ENCODE measurements at places on chromosomes 6 and 20.
A peak's percentile ranks its signal among the peaks of the same experiment; 100 is the strongest.

DNA sequence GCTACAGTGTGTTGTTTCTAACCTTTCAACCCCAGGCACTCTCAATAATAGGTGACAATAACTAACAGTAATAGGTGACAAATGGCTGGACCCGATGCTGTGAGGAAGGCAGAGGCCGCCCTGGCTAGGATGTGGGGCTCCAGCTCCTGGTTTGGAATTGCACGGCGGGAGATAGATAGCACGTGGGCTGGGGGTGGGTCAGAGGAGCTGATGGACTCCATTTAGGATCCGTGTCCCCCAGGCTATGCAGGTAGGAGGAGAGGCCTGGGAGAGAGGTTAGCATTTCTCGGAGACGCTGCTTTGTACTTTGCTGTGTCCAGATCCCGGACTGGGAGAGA is 61.4 kb downstream of the EZR start:
- no peak for DNase-seq

DNA sequence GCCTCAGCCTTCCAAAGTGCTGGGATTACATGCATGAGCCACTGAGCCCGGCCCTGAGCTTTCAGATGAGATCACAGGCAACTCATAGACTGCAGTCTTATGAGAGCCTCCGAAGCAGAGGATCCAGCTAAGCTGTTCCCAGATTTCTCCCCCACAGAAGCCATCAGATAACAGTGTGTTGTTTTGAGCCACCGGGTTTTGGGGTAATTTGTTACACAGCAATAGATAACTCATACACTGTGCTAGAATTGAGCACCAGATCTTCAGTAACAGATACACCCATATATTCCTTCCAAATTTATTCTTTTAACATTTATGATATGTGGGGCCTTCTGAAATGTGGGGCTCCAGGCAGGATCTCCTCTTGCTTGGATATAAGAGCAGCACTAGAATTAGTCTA is 19.0 kb upstream of the ZBTB22 start:
- DNase-seq, result no peak

DNA sequence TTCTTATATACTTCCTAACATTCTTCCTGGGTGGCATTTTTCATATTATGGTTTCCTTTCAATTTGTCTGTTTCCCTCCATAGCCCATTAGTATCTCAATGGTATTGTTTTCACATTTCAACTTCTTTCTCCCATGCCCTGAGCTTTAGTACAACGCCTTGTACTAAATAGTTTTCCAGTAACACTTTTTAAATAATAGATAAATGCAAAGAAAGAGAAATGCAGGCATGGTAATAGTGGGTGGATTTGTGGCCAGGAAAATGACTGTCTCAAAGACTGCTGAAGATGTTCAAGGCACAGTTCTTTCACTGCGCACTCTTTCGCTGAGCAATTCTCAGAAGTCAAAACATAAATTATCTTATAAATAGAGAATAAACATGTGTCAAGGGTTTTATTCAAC is 145.1 kb downstream of the LCA5 start:
- DNase-seq, result no peak

DNA sequence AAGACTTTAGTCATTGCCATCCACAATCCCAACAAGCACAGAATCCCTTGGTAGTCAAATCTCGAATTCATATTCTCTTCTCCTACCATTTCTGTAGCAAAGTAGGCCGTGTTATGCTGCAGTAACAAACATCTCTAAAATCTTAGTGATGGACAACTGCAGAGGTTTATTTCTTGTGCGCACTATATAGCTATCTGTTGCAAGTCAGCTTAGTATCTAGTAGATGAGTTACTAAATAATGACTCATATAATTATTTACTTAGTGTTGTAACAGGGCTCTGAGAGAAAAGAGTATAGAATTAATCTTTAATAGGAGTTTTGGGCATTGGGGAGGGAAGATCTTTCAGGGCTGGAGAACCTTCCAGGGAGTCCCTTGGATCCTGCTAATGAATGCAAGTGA is 73.3 kb downstream of the CAP2 start:
- DNase-seq, result no peak

DNA sequence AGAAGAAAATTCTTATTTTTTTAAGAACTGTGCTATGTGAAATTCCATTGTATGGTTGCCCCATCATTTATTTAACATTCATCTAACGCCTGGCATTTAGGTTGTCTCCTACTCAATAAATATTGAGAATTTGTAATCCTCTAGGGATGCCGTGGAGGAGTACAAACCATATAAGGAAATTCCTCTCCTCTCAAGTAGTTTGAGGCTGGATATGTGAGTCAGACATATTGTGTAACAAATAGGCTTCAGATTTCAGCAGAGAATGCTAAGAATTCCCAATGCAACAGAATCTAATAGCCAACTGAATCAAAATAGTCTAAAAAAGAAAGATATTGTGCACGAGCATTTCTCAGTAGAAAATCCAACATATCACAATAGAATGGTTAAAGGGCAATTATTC is 174.7 kb downstream of the OTOR start:
- DNase-seq, result no peak

GRCh38 chr6:160435935-160436334 is 87.8 kb downstream of the SLC22A3 start:
- no peak for DNase-seq

DNA sequence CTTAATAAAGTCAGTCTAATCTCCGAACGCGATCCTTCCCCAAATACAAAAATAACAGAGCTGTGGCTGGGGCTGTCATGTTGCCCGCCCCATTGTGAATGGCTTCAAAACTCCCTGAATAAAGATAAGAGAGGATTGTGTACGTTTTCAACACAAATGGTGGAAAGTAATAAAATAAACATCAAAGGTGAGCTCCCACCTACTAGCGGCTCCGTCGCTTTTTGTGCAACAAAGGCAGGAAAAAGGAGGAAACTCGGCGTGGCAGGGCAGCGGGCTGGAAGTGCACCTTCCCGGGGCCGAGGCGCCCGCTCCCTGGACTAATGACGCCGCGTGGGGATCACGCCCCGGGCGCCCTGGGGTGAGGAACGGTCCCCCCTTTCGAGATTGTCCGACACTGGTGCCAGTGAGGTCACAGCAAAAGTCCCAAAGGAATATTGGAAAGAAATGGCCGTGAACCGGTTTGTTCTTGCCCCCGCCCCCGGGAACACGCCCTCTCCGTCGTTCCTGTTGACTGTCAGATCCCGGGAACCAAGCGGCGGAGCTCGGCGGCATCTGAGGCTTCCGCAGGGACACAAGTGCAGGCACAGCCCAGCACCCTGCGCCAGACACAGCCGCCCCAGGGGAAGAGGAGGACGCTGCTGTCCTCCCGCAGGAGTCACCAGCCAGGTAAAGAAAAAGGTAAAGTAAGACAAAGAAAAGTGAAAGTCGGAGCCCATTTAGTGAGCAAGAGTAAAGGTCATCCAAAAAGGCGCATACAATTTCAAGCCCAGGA is 1.1 kb upstream of the FOXQ1 start:
- peak; percentile 74 for DNase-seq

DNA sequence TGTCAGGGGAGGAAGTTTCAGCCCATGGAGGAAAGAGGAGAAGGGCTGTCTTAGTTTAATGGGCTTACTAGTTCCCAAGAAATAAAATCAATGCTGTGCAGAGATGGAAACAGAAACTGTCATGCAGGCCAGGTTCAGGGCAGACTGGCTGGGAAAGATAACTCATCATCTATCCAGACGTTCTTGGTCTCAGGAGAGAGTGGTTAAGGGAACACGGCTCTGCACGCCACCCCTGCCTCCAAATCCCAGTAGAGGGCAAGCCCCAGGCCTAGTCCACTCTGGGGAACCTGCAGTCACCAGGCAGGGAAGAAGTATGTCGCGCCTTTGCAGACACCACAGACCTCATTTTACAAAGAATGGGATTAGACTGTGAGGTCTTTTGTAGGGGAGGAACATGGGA is 12.5 kb downstream of the ALDH8A1 start:
- no peak for DNase-seq

GRCh38 chr6:56806368-56806767 is 148.5 kb upstream of the BEND6 start:
- no peak for DNase-seq

DNA sequence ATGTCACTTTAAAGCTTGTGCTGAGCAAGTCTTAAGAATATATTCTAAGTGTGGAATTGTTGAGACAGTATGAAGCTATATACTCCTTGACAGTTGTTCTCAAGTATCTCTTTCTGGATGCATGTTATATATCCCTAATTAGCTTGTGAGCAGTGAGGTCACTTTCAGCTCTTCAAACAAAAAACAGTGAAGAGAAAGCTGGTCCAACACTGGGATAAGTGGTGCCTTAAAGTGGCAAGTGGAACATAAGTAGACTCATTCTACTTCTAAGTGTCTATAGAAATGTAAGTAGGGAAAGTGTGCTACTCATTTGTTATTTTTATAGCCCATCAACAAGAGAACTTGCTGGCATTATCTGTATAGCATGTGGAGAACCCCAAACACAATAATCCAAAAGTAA is 133.1 kb upstream of the BACH2 start:
- DNase-seq, result no peak

DNA sequence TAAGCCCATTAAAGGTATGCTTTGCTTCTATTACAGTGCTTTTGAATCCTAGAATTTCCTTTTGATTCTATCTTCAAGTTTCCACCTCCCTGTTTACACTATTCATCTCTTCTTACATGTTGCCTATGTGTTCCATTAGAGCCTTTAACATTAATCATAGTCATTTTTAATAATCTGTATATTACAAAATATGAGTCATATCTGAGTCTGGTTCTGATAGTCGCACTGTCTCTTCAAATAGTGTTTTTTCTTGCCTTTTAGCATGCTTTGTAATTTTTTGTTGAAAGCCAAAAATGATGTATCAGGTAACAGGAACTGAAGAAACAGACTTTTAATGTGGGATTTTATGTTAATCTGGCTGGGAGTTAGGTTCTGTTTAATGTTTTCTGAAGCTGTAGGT is 68.4 kb downstream of the DNAAF9 start:
- no peak for DNase-seq
